ENCODE measurements at places on chromosomes 7 and 10.

DNA sequence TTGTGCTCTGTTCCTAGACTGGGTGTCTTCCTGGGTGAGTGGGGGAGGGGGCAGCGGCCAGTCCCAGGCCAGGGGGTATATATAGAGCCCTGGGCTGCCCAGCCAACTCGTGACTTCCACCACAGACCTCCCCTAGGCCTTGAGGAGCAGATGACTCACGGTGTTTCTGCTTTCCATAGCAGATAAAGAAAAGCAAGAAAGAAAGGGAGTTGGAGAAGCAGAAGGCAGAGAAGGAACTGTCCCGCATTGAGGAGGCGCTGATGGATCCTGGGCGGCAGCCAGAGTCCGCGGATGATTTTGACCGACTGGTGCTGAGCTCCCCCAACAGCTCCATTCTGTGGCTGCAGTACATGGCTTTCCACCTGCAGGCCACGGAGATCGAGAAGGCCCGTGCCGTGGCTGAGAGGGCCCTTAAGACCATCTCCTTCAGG, 10.1 kb downstream of the CALHM2 start:
- DNase-seq: no peak

DNA sequence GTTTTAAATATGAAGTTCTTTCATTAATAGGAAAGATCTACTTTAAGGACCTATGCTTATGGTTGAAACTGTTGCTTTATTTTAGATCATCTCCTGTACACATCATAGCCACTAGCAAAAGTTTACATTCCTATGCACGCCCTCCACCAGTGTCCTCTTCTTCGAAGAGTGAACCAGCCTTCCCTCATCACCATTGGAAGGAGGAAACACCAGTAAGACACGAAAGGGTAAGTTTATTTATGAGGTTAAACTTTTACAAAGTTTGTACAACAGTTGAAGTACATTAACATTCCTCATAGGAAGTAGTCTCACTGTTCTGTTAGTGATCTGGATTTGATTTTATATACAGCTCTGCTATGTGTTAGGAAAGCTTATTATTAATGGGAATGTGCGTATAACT, 16.9 kb downstream of the HBP1 start:
- DNase-seq: no peak

GRCh38 chr7:116967254-116967922, 14.1 kb downstream of the ST7 start:
- DNase-seq: no peak

- no peak for DNase-seq
Observed at GRCh38 chr7:114821030-114821900, 100.6 kb upstream of the MDFIC start.

DNA sequence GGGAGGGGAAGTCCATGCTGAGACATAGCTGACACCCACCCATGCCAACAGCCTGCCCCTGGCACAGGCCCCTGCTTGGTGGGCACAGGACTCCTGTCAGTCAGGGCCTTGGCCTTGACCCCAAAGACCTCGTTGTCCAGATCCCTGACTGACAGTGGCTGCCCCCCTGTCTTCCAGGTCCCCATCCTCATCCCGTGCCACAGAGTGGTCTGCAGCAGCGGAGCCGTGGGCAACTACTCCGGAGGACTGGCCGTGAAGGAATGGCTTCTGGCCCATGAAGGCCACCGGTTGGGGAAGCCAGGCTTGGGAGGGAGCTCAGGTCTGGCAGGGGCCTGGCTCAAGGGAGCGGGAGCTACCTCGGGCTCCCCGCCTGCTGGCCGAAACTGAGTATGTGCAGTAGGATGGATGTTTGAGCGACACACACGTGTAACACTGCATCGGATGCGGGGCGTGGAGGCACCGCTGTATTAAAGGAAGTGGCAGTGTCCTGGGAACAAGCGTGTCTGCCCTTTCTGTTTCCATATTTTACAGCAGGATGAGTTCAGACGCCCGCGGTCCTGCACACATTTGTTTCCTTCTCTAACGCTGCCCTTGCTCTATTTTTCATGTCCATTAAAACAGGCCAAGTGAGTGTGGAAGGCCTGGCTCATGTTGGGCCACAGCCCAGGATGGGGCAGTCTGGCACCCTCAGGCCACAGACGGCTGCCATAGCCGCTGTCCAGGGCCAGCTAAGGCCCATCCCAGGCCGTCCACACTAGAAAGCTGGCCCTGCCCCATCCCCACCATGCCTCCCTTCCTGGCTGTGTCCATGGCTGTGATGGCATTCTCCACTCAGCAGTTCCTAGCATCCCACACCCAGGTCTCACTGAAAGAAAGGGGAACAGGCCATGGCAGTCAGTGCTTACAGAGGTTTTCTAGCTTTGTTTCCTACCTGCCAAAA, 197.2 kb downstream of the EBF3 start:
- no peak for DNase-seq

Measured in anterior cingulate cortex (tissue), 58 donors.